ENCODE measurements at places on chromosomes 1 and 21.

GRCh38 chr1:106780806-106781569, 275.5 kb upstream of the PRMT6 start:
- DNase-seq, result no peak

DNA sequence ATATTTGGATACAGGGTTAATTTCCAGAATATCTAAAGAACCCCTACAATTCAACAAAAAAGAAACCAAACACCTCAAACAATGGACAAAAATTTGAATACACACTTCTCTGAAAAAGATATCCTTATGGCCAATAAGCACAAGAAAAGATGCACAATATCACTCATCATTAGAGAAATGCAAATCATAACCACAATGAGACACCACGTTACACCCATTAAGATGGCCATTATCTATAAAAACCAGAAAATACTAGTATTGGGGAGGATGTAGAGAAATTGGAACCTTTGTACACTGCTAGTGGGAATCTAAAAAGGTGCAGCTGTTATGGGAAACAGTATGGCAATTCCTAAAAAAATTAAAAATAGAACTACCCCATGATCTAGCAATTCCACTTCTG, 4.9 kb downstream of the ADAM30 start:
- no peak for DNase-seq

DNA sequence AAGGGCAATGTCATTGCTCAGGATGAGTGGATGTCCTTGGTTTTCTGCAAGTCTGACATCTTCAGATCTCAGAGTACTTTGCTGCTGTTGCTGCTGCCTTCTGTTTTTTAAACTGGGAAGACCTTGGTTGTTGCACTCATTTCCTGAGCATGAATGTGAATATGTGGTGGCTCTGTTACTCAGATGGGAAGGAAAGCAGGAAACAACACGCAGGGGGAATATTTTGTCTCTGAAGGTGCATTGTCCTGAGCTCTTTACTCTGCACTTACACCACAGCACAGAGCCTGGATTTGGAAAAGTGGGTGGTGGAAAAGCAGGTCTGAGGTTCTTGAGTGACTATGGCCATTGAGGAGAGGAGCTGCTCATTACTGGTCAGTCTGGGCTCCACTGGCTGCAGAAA, 36.3 kb downstream of the PTGFRN start:
- no peak for DNase-seq

DNA sequence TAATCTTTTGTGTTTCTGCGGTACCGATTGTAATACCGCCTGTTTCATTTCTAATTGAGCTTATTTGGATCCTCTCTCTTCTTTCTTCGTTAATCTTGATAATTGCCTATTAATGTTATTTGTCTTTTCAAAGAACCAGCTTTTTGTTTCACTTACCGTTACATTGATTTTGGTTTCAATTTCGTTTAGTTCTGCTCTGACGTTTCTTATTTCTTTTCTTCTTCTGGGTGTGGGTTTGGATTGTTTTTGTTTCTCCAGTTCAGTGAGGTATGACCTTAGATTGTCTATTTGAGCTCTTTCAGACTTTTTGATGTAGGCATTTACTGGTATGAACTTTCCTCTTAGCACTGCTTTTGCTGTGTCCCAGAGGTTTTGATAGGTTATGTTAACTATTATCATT, 9.4 kb downstream of the OR2M2 start:
- DNase-seq, result no peak

DNA sequence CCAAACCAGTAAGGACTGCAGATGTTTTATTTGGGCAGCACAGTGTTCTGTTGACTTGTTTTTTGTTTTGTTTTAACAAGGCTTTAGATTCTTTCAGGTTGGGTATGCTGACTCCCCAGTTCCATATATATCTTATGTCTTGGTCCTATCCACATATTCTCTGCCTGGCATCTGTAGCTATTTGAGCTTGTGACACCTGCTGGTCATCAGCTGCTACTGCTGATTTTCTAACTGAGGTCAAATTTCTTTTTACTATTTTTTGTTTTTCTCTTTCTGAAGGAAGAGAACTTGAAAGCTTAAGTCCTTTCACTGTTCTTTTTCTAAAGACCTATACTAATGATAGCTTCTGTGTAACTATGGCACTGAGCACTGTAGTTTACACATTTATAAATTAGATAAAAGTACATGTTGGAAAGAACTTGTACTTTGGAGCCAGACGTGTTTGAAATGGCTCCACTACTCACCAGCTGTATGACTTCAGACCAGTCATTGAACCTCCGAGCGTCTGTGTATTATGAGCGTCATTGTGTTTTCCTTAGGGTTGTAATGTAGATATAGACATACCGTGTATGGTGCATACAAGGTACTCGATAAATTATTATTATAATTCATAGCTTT, 109.4 kb downstream of the NRDC start:
- no peak for DNase-seq

GRCh38 chr1:65148548-65149350, 746 bp downstream of the AK4 start:
- peak; percentile 17 for DNase-seq

GRCh38 chr1:34115233-34115632, 49.8 kb downstream of the CSMD2 start:
- no peak for DNase-seq

- DNase-seq, result no peak
These were observed 79.5 kb downstream of the TNFSF18 start for GRCh38 chr1:172971241-172971640.

GRCh38 chr1:83692524-83693381, 306.2 kb downstream of the TTLL7 start:
- DNase-seq, result peak; percentile 41

- DNase-seq, result no peak
These were observed 84.8 kb upstream of the BCAR3 start for GRCh38 chr1:93766451-93766850.

GRCh38 chr1:95084317-95085176, 11.8 kb upstream of the ALG14 start:
- DNase-seq, result peak; percentile 3

DNA sequence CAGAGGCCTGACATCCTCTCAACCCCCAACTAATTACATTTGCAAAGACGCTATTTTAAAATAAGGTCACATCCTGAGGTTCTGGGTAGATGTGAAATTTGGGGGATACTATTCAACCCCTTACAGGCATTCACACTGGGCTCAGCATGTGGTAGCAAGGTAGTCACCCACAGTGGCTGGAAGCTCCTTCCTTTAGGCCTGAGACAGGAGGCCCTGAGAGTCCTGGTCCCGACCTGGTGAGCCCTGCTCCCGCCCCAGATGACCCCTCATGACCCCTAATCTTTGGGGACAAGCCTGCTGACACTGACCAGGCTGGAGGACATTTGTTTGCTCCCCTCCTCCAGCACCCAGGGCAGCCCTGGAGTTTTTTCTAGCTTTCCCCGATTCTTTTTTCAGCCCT, 225.9 kb downstream of the DYRK1A start:
- no peak for DNase-seq

DNA sequence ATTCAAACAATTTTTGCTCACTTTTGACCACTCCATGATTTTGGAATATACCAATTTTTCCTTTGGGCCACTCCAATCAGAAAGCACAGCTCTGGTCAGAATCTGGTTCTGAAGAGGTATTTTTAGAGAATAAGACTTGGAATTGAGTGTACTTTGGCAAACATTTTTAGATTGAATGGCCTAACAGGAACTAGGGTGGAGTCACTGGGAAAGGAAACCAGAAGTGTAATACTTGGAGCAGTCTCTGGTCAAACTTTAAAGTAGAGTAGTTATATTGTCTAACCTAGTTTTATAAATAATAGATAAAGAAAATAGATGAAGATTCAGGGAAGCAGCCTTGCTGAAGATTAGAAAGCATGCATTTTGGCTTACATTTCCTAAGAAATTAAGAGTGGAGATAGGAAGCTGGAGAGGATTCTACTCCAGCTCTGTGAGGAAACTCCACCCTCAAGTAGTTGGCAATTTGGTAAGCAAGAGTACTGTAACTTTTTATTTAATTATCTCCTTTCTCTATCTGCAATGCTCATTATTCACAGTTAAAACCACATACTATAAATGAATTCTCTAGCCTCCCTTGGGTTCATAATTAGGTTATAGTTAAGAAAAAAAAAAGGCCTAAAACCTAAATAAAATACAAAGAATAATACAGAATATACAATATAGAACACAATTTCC, 15.8 kb downstream of the STIL start:
- no peak for DNase-seq

DNA sequence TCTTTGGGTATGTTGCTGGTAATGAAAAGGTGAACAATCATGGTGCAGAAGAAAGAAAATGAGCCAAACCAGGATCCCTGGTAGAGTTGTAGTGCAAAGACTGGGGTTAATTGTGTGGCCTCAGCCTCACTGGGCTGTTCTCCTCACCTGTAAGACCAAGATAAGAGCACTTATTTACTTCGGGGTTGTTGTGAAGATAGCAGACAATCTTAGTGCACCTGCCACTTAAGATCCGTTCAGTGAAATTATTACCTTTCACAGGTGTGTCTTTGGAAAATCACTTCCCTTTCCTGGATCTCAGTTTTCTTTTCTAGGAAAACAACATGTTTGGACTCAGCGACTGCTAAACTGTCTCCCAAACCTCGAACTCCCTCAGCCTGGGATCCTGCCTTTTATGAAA, 1.3 kb upstream of the FGGY start:
- DNase-seq, result no peak

- DNase-seq, result no peak
These were observed 70.0 kb downstream of the HMCN1 start for GRCh38 chr1:185804206-185804605.

- DNase-seq, result no peak
These were observed 17.5 kb upstream of the RNF11 start for GRCh38 chr1:51218570-51218969.

DNA sequence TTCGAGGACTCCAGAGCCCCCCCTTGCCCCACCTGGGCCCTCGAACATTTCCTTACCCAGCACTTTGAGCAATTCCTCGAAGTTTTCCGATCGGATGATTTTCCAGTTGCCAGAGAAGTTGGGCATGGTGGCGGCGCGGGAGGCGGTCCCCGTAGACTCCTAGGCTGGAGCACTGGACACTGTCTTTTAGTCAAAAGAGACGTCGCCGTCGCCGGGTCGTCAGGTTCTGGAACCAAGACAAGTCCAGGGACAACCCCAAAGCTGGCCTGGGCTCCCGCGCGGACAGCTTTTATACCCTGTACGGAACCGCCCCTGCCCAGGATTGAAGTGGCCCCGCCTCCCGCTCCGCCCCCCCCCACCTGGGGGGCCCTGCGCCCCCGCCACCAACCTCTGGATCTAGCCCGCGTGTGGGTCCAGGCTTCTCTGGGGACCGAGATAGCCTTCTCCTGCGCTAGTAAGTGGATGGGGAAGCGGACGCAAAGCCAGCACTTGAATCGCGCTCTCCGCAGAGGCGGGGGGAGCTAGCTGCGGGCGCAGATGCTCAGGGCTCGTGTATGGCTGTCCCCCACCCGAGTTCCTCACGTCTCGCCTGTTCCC, at the start of gene CRABP2:
Gene CRABP2, minus strand, starts transcription at position 263 of the 597 bp plus-strand sequence. Its CDS starts 137 bp downstream, at position 126.
- DNase-seq, result no peak

DNA sequence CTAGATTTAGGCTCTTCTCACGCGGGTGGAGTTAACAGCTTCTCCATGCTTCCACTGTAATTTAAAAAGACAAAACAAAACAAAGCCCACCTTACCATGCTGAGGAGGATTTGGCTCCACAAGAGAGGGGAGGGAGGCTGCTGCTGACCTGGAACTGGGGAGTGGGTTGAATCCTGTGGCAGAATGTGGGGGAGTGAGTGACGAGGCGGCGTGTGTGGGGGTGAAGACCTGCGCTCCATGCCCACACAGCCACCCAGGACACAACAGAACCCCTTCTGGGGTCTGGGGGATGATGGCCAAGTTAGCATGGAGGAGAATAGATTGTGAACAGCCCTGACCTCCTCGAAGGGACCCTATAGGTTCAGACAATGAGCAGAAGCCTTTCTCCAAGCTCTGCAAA, 44.0 kb upstream of the LRRN2 start:
- no peak for DNase-seq

DNA sequence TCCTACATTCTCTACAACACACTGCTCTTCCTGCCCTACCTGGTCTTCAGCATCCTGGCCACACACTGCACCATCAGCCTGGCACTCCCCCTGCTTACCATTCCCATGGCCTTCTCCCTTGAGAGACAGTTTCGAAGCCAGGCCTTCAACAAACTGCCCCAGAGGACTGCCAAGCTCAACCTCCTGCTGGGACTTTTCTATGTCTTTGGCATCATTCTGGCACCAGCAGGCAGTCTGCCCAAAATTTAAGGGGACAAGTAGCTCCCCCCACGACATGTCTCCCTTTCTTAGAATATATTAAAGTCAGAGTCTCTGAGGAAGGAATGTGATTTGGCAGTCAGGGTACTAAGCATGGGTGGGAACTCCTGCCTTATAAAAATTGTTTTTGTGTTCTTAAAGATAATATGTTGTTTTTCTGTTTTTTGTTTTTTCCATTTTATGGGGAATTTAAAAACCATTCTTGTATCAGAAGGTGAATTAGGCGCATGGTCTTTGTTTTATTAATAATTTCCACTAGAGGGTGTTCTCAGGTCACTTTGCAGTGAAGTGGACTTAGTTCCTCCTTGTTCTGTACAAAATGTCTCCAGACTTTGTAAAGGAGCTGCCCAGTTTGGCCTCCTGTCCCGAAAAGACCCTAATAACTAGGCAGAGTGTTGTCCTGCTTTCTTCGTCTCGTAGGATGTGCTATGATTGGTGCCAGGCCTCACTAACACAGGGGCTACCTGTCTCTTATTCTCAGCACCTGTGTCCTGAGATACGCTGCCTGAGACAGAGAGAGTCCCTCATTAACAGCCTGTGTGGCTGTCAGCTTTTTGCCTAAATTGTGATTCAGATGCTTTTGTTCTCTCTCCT, 13.1 kb downstream of the UBIAD1 start:
- no peak for DNase-seq

- DNase-seq, result no peak
These were observed 145.0 kb downstream of the BRINP2 start for GRCh38 chr1:177315761-177316160.

- no peak for DNase-seq
These were observed 605 bp downstream of the TNFRSF9 start for GRCh38 chr1:7940034-7940433.

DNA sequence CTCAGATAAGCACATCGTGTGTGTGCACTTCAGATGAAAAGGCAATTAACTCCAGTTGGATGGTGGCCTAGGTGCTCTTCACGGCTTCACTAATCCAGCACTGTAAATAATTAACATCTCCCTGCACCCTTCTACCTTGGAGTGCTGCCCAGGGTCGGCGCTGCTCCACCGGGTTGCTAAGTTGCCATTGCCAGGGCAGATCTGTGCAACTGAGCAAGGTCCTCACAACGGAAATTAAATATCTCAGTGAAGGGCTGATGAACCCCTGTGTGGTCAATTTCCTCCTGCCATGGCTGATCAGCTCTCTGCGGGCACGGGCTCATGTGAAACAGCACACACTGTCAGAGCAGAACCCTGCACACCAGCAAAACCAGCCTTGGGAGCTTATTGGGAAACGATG, 63.2 kb downstream of the SYDE2 start:
- DNase-seq, result no peak

DNA sequence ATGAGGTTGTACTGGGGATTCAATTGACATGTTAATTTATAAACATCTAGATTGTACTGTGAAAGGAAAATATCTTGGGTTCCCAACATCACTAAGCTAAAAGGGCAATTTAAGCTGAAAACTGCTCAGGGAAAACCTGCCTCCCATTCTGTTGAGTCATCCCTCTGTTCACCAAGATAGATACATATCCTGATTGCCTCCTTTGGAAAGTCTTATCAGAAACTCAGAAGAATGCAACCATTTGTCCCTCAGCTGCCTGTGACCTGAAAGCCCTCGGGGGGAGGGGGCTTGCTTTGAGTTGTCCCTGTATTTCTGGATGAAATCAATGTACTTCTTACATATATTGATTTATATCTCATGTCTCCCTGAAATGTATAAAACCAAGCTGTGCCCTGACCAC, 187.0 kb upstream of the ETV3 start:
- no peak for DNase-seq

GRCh38 chr1:14820295-14821085, 222.0 kb downstream of the KAZN start:
- no peak for DNase-seq

GRCh38 chr1:71600023-71600422, 519.2 kb upstream of the ZRANB2 start:
- DNase-seq, result no peak

Measured in neural crest cell (in vitro differentiated cells).